ENCODE measurements at places on chromosomes 13 and 19. TPM values are rescaled to one million over a fixed set of nuclear protein-coding genes. Genes with fewer than 3 reads are reported as not detected.

- DNase-seq: no peak
Measured at GRCh38 chr13:21901811-21902708, 231.2 kb downstream of the FGF9 start.

- DNase-seq: no peak
Measured at GRCh38 chr13:29441306-29441705, 154.2 kb downstream of the SLC7A1 start.

GRCh38 chr19:47813995-47814328, 7.8 kb upstream of the CRX start:
- DNase-seq: no peak

The CABP5 gene
- total RNA-seq: not detected

The CEACAM19 gene
- total RNA-seq: 3.4 TPM

- DNase-seq: no peak
Measured at GRCh38 chr19:55189403-55189835, 9.3 kb upstream of the SYT5 start.

The KASH5 gene
- total RNA-seq: not detected

DNA sequence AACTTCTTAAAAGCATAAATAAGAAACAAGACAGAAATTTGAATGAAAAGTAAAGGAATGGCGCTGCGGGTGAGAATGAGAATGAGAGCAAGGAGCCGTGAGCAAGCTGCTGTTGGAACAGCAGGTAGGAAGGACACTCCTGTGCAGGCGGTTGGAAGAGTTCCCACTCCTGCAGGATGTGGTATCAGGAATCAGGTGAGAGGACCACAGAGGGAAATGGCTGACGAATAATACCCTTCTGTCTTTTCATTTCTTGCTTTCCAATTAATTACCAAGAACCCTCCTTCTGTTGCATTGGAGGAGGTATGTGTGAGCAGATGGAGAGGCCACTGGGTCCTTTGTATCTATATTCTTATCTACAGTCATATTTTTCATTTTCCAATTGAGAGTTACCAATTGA, 1504.2 kb downstream of the EFNB2 start:
- DNase-seq: no peak

All from thoracic aorta (tissue), 2 donors.